Stimulated activated CD8-positive, alpha-beta memory T cell treated with anti-CD3 and anti-CD28 coated beads, Interleukin-2, amount 100 ng/mL, for 1 hour (primary cell): ENCODE measurements at places on chromosomes 6 and 20.

DNA sequence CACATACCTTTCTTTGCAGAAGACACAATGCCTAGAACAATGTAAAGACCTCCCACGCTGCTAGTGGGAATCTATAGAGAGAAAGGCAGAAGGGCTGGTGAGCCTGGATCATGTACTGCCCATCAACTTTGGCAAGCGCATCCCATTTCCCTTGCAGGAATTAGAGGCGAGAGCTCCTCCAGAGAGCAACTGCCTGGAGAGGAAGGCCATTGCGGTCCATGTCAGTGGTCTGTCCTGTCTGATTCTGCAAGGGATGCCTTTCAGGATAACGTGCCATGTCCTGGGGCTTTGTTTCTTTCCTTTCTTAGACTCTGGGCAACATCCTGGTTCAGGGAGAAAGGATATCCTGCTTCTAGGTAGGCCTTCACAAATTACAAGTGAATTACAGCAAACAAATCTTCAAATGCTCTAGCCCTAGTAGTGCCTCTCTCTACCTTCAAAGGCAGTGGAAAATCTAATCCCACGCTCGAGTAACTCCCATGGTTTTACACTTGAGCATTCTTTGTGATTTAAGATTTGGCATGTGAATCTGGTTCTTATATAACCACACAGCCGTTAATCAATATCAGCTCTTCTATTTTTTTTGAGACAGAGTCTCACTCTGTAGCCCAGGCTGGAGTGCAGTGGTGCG, 38.5 kb downstream of the GCNT2 start:
- no peak for DNase-seq

- peak; percentile 25 for DNase-seq
These were observed 20.7 kb downstream of the GTPBP2 start for GRCh38 chr6:43608310-43608763.

- DNase-seq, result no peak
These were observed 26.0 kb upstream of the MRGBP start for GRCh38 chr20:62770111-62770910.

GRCh38 chr6:13624871-13625288, 9.7 kb downstream of the NOL7 start:
- DNase-seq, result no peak

DNA sequence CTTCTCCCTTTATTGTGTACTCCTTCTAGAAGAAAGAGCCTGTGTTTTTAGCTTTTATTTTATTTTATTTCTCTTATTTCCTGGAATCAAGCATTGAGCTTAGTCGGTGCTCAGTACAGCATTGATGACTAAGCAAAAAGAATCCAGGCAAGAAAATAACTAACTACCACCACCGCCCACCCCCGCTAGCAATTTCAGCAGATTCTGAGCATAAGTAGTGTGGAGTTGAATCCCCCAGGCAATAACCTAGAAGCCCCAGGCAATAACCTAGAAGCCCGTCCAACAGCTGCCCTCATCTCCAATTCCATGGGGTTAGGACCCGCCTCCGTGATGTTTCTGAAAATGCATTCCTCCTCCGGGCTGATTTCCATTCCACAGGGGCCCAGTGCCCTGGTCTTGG, 258.0 kb upstream of the TAB2 start:
- no peak for DNase-seq

- no peak for DNase-seq
These were observed 75.7 kb upstream of the BHLHE23 start for GRCh38 chr20:63082308-63082938.

GRCh38 chr6:157447735-157448134, 66.7 kb downstream of the ZDHHC14 start:
- no peak for DNase-seq

DNA sequence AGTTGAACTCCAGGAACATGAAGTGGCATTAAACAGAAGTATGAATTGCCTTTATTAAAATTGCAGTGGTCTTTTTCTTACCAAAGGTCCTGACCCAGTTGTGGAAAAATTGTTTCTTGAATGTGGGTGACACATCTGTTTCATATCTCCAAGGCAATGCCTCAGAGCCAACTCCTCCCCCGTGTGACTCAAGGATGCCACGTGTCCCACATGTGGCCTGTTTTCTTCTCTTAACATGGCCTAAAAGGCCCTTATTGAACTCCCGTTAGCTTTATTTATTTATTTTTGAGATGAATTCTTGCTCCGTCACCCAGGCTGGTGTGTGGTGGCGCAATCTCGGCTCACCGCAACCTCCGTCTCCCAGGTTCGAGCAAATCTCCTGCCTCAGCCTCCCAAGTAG, 128.4 kb upstream of the ESR1 start:
- DNase-seq, result no peak

GRCh38 chr6:119226089-119226488, 123.5 kb downstream of the MAN1A1 start:
- no peak for DNase-seq

- DNase-seq, result no peak
These were observed 141.3 kb downstream of the IMPG1 start for GRCh38 chr6:75931011-75931680.

GRCh38 chr20:1075616-1076015, 42.8 kb upstream of the PSMF1 start:
- DNase-seq, result no peak

DNA sequence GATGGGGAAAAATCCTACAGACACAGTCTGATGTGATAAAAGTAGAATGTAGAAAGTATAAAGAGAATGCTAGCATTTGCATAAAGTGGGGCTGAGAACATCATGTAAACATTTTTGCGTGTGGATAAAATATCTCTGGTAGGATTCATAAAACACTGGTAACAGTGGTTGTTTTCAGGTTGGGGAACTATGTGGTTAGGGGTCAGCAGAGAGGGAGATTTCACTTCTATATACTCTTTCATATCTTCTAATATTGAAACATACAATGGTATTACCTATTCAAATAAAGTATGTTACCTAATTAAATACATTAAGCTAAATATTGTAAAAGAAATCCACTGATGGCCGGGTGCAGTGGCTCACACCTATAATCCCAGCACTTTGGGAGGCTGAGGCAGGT, 96.2 kb upstream of the CCDC167 start:
- DNase-seq, result no peak

DNA sequence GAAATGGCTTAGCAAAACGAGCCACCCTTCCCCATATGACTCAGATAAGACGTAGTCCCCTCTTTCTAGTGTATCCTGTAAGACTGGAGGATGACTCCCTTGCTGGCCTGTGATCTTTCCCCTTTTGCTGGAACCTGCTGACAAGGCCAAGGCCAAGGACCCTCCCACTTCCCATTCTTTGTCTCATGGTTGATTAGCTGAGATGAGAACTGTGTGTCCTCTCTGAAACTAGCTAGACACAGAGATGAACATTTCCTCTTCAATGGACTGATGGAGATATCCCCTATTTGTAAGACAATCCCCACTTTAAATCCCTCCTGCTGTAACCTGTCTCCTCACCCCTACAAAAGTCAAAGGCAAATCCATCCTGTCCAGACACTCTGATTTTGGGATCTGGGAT, 33.4 kb upstream of the SCRT2 start:
- DNase-seq, result no peak

DNA sequence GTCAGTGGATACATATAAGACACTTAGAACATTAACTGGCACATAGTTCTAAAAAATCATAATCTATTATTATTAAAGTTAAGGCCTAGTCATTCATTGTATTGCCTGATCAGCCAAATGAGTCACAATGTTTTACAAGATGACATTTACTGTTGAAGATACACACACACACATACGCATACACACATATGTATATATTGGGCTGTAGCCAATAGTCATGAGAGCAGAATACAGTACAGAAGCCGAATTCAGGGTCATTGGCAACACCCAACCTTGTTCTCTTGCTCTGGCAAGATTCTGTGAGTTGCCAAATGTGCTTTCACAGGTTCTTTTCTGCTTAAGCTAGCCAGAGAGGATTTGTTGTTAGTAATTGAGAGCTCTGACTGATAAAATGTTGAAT, 922.8 kb upstream of the MAP3K7 start:
- no peak for DNase-seq

DNA sequence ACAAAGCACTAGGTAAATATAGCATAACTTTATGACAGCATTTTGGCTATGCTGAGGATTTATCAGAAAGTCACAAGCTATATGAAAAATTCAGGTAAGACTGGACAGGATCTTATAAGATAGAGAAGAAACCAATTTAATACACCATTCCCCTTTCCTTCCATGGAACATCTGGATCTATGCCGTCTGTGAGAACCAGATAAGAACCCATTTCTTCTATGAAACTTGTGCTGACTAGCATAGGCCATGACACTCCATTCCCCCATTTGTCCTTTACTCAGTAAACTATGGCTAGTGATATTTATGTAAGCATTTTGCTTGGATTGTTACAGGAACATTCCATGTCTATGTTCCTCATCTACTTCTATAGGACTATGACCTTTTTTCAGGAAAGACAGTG, 437.7 kb downstream of the ADGRB3 start:
- no peak for DNase-seq

- DNase-seq, result no peak
These were observed 69.9 kb downstream of the PPP1R14C start for GRCh38 chr6:150212778-150213177.

- no peak for DNase-seq
These were observed 1131.8 kb upstream of the GJE1 start for GRCh38 chr6:141000917-141001316.
